ENCODE measurements at places on chromosomes 3 and 15.

DNA sequence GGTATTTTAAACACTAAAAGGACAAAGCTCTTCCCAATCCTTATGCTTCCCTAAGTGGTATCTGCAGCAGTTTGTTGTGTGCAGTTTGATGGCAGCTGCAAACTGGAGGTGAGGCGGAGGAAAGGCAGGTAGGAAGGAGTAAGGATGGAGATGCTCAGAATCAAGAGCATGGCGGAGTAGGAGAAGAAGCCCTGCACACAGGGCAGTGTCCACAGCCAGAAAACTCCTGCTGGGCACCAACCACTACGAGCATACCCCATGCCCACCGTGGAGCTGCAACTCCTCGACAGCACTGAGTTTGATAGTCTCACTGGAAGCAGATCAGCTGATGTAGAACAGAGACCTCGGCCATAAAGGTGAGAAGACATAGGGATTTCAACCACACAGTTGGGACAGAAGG lies 30.3 kb upstream of the ESYT3 start:
- DNase-seq, result no peak

DNA sequence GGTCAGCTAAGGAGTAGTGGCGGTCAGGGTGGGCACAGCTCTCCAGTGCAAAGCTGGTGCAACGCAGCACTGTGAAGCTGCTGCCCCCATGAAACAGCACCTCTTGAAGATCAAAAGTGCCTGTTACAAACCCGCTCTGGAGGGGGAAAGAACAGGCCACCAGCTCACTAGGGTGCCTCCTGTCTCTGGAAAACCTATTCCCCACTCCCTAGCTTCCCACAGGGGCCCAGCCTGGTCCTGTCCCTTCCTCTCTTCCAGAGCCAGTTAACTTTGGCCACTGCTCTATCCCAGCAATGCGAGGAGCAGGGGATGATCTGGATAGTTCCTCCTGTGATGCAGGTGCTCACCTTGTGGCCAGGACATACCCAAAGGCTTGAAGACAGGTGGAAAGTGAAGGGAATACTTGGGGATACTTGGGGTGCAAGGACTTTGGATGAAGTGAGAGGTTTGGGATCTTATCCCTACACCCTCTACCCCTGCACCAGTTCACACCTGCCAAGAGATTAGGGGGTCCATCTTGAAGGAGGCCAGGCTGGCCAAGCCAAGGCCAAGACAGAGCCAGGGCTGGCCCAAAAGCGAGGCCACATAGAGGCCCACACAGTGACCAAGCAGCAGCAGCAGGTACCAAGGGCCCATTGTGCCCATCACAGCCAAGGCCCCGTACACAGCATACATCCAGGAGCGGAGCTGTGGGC lies 4.2 kb downstream of the HHATL start:
- no peak for DNase-seq

GRCh38 chr15:67548862-67549651 lies 6.6 kb downstream of the MAP2K5 start:
- peak; percentile 35 for DNase-seq

GRCh38 chr3:3366386-3366785 lies 186.9 kb upstream of the CRBN start:
- DNase-seq, result no peak

DNA sequence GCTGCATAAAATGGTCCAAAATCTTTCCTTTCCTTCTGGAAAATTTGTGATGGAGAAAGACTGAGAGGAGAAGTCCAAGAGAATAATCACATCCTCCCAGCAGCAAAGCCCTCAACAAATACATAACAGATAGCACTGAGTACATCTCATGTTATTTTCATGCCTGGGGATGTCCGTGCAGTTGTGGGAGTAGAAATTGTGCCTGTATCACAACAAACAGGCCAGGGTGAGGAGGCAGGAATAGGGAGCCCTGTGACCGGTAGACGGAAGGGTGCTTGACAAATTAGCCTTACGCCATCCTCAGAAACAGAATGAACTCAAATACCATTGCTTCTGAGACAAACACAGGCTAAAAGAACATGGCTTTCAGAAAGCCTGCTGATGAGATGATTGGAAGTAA lies 333.2 kb upstream of the UMPS start:
- no peak for DNase-seq

DNA sequence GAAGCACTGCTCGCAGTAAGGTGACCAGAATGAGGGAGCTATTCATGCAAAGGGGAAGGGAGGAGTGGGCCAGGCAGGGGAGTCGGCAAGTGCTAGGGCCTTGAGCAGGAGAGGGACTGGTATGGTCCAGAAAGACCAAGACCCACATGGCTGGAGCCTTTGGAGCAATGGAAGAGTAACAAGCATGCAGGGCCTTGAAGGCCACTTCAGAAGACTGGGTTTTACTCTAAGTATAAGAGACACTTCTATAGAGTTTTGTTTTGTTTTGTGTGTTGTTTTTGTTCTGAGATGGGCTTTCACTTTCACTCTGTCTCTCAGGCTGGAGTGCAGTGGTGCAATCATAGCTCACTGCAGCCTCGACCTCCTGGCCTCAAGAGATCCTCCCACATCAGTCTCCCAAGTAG lies 42.0 kb downstream of the BFSP2 start:
- no peak for DNase-seq

GRCh38 chr15:58742022-58742813 lies 7.3 kb downstream of the ADAM10 start:
- no peak for DNase-seq

DNA sequence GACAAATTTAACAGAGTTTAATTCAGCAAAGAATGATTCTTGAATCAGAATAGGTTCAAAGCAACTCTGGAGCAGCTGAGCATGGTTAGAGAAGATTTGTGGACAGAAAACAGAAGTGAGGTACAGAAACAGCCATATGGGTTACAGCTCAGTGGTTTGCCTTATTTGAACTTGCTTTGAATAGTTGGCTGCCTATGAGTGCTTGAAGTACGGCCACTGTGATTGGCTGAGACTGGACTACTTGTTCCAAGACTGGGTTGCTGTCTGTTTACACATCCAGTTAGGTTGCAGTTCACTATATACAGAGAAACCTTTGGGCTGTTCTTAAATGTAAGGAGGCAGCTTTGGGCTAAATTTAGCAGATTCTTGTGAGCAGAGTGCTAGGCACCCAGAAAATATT lies 79.4 kb upstream of the CADPS start:
- no peak for DNase-seq

DNA sequence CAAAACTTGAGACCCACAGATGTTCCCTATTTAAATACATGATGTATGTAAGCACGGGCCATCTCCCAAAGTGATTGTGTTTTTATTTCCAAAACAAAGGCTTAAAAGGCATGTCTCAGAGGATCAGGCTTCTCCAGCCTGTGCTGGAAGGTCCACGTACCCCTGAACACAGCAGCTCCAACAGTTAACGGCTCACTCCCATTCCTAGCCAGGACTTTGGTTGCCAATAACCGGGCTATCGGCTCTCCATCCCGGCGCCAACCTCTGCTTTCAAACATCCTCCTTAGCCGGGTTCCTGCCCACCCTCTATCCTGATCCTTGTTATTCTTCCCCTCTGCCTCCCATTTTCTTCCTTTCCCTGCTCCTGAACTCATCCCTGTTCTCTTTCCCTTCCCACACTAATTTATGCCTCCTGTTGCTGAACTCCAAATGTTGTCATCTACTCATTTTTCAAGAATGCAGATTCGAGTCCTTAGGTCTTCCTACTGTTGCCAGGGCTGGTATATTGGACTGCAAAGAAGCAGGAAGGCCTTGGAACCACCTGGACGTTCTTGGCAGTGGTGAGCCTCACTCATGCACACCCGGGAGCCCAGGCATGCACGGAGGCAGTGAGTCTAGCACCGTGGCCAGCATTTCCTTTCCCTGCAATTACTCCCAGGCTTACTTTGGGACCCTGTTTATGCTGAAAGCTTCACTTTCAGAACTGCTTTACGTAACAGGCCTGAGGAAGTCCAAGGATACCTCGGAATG lies 128.4 kb upstream of the RAD18 start:
- DNase-seq, result peak; percentile 28

GRCh38 chr3:192915304-192915703 lies 2.4 kb downstream of the MB21D2 start:
- DNase-seq, result peak; percentile 26

DNA sequence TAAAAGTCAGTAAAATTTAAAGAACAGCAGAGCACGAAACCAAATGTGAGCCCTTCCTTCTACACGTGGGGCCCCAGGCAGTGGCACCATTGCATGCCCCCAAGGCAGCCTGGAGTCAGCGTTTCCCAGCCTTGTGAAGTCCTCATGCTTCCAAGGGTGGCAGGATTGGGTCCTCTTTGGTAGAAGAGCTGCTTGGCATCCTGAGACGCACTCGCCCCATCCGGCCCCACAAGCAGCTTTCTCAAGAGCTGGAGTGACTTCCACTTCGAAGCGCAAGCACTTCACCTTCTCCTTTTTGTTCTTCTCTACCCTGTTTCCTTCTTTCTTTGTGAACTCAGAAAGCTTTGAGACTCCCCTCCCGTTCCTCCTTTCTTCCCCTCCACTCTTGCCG lies 34.7 kb downstream of the ZNF710 start:
- DNase-seq, result no peak

GRCh38 chr3:22713936-22714335 lies 489.2 kb upstream of the UBE2E2 start:
- DNase-seq, result peak; percentile 61

DNA sequence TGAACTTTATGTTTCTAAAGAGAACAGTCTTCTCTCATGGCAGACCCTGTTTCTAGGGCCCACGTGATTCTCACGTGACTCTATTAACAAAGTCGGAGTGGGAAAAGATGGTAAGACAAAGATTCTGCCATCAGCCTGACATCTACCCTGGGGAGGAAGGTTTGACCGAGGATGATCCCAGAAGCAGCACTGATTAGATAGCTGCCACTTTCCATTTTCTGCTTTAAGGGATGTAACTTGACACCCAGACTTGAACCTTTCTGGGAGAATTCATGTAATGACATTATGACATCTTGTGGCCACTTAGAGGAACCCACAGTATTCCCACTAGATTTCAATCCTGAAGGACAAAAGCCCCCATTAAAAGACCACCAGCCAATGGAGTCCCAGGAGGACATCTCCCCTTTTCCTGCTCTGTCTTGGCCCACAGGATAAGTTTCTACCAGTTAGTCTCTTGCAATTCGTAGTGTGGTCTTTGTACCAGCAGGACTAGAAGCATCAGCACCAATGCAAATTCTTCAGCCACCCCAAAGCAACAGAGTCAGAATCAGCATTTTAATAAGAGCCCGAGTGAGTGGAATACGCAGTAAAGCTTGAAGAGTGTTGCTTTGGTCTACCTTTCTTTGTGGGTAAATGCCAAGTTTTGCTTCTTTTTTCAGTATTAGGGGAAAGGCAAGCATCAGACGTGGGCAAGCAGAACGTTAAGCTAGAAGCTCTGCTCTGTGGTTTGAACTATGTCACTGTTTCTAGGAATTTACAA lies 480.5 kb upstream of the PROK2 start:
- peak; percentile 34 for DNase-seq

DNA sequence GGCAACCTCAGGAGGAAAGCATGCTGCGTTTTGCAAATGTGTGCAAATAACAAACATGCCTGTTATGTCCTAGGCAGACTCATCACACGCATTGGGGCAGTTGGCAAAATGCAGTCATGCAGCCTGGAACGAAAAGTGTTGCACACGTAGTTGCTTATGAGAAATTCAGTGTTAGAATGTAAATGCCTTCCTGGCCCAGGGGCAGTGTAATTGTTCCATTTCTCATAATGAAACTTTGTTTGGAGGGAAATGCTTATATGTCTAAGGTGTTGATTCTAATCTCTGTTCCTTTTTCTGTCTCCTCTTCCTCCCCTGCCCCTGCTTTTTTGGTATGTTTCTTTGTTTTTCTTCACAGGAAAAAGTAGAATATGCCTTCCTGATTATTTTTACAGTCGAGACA lies 156.0 kb downstream of the CACNA1D start:
- DNase-seq, result no peak

DNA sequence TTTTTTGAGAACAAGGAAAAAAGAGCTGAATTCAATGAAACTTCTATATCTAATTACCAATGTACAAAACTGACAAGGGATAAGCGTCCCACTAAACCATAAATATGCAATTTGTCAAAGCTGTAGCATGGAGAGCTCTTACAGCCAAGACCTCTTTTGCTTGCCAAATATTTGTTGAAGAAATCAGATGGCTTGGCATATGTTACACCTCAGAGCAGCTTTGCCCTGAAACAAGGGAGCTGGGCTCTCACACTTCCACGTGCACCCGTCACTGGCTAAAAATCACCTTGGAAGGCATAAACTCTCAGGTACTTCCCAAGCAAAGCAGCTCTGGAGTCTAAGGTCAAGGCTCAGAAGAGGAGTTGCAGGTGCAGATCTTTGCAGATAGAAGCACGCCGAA lies 324.7 kb upstream of the SLCO3A1 start:
- no peak for DNase-seq

DNA sequence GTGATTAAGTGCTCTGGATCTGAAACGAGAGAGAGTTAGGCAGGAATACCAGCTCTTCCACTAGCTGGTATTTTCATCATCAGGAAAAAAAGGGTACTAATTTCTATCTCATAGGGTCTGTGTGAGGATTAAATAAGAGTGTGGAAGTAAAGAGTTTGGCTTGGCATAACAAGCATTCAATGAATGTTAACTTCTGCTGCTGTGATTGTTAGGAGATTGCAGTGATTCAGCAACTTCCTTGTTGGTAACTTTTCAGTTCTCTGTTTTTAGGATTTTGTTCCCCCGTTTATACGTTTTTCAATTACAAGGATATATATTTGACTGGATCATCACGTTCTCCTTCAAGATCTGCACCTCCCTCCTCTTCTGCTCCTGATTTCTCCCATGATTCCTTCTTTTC lies 65.9 kb upstream of the MYO5C start:
- no peak for DNase-seq

DNA sequence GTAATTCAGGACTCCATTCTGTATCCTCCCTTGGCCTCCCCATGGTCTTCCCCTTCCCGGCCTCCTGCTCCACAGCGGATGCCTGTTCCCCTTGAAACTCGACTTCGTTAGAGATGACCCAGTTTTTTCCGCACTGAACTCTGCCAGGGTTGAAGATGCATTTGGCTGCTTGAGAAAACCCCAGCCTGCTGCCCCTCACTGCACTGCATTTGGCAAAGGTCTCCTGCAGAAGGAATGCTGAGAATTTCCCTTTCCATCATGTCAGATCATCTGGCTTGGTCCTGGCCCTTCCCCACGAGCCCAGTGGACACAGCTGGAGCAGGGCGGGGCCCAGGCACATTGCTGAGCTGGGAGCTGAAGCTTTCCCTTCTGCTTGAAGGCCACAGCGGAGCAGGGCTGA lies 37.6 kb upstream of the RGMA start:
- DNase-seq, result peak; percentile 24
